ENCODE measurements at places on chromosomes 1 and 21. TPM values are rescaled to one million over a fixed set of nuclear protein-coding genes. Genes with fewer than 3 reads are reported as not detected.

Gene PLXNA2
- total RNA-seq: 10.2 TPM

Gene PSMG1
- total RNA-seq: 29.0 TPM

Gene DMBX1
- 0.79 TPM for total RNA-seq

Gene TSSK3
- 3.9 TPM for total RNA-seq

Gene LAMC1
- 121 TPM for total RNA-seq

Gene CEP350
- total RNA-seq: 27.0 TPM

Gene F3
- total RNA-seq: 434 TPM

Gene EPHA2
- 65.8 TPM for total RNA-seq

DNA sequence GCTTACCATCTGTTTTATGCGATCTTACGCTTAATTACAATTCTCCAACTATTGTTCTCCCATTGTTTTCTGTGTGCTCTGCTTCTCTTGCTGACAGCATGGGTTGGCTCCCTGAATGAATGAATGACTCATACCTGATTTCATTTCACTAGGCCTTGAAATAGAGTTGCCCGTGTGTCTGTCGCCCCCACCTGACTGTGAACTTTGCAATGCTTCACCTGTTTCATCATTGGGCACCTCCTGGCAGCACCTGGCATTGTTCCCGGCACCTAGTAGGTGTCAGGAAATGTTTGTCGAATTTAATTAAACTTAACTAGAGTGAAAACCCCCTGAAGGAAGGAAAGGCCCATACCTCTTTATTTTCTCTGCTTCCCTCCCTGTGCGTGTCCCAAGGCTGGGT is 120.5 kb upstream of the KLHDC7A start:
- DNase-seq: no peak

DNA sequence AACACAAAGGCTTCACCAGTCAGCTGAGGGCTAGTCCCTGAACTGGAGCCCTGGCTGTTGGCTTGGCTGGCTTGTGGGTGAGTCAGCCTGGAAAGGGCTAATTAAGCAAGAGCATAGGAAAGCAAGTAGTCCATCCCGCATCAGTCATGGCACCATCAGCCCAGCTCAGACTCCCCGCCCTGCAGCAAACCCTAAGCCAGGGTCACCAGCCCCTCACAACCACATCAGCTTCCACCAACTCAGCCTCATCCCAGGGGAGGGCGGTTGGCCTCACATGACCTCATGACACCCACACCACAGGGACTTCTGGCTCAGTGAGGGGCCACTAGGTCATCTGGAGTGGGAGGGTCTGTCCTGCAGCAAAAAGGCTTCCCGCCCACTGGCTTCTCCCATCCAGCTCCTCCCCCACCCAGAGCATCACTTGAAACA is 7.0 kb upstream of the SPATC1L start:
- DNase-seq: peak; percentile 48

GRCh38 chr1:186574926-186575325 is 105.3 kb downstream of the PTGS2 start:
- no peak for DNase-seq

DNA sequence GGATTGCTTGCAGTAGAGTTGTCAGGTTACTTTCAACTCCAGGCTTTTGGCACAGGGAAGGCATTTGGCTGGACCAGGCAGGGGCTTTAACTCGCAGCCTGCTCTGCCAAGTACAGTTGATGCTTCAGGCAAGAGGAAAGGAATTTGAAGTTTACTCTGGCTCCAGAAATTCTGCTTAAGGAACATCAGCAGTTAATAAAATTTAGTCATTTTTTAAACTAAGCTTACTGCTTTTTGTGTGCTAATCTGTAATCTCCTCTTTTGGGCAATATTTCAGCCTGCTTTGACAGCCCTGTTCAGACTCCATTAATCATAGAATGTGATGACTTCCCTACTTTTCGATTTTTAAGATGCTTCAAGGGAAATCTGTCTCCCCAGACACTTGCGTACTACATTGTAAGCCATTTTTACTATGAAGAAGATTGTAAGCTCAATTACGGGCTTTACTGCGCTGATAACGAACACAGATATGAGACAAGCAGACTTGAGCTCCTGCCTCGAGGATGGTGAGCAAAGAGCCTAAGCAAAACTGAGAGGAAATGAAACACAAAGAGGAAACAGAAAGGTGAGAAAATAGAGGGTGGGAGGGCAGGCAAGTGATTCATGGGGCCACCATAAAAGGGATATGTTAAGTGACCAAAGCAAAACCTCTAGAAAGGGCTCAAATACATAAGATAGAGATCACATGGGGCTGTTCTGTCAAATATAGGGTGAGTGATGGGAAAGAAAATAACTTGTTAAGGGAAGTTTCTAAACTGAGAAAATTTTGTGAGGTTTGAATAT is 76.6 kb upstream of the VAV3 start:
- DNase-seq: no peak

DNA sequence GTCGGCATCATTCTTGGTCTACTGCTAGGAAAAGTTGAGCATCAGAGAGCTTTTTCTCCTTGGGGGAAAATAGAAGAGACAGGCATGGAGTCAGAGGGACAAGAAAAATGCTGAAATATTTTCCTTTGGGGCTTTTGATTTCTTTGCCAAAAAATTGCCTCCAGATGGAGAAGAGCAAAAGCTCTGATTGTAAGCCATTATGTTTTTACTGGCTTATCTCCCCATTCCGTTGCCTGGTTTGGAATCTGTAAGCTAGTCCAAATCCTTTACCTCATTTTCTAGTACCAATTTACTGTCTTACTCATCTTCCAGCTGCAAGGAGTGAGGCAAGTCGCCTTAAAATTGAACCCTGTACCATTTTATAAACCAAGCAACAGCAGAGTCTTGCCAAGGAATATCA is 23.3 kb upstream of the NBL1 start:
- DNase-seq: no peak

GRCh38 chr1:19445417-19446342 is 39.7 kb downstream of the CAPZB start:
- DNase-seq: peak; percentile 50

GRCh38 chr21:44647222-44647552 is 973 bp downstream of the KRTAP10-11 start:
- DNase-seq: no peak

GRCh38 chr1:191618181-191618580 is 540.1 kb upstream of the RGS18 start:
- no peak for DNase-seq

- no peak for DNase-seq
Measured at GRCh38 chr1:48245106-48245505, 22.6 kb downstream of the SLC5A9 start.

DNA sequence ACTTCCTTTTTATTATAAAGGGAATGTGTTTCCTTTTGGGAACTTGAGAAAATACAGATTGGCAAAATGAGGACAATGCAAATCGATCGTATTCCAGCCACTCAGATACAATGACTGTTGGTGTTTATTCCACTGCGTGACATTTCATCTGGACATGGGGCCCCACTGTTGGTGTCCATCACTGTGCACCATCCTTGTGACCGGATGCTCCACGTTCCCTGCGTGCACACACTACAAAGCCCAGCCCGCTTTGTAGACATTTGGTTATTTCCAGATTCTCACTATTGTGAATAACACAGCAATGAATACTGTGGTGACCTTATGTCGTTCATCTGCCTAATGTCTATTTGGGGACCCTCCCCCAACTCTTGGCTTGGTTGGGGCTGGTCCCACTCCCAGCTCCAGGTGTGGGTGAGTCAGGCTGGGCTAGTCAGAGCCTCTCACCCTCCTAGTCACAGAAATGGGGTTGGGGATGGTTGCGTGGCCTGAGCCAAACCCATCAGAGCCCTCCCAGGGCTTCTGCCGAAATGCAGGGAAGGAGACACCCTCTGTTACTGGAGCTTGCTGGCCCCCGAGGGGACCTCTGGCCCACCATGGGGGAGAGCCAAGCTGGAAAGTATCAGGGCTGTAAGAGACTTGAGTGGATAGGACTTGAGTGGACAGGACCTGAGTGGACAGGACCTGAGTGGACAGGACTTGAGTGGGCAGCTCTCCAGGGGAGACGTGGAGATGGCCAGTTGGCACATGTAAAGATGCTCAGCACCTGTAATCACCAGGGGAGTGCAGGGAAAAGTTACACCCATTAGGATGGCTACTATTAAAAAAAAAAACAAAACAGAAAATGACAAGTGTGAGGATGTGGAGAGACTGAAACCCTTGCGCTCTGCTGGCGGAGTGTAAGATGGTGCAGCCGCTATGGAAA is 57.1 kb upstream of the ADARB1 start:
- no peak for DNase-seq

GRCh38 chr1:187157115-187157514 is 328.4 kb downstream of the PLA2G4A start:
- no peak for DNase-seq

- no peak for DNase-seq
Measured at GRCh38 chr1:41242342-41243078, 404 bp upstream of the SCMH1 start.

DNA sequence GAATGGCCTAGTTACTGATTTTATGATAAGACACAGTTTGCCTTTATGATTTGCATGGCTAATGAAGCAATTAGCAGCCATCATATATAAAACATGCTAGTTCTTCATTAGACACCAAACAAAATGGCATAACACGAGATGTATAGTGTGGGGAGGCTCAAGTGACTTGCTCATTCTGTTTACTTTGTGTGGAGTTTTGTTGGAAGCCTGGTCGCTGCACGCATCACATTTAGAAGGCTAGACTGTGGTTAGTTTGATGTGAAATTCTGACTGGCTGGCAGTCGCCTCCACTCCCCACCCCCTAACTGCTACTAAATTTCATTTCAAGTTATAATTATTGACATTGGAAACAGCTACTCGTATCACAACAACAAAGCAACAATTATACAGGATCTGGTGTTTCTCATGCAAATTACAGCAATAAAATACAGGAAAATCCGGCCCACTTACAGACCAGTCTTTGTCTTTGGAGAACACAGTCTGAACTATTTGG is 356.1 kb downstream of the LMO4 start:
- no peak for DNase-seq

DNA sequence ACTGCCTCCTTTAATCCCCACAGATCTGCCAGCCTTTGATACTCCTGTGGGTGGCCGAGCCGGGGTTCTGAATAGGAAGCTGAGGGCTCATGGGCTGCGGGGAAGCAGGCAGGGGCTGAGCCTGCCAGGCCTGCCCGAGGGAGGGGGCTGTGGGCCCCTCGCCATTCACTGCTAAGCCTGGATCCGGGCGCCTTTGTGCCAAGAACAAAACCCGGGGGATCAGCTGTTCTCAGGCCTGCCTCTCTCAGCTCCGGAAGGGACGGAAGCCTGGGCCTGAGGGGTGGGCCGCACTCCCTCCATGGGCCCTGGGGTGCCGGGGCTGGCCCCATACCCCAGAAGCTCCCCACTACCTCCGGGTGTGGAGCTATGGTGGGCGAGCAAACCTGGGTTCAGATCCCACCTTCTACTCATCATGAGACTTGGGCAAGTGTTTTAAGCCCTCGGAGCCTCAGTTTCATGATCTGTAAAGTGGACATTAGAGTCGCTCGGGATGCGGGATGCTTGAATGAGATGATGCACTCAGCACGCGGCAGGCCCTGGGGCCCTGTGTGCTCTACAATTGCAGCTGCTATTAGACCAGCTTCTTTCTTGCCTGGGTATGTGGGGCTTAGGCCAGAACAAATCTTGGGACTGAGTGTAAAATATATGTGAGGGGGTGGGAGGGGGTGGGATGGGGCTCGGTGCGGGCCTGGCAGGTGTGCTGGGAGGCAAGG is 19.2 kb upstream of the EPHA2 start:
- DNase-seq: no peak

- no peak for DNase-seq
Measured at GRCh38 chr1:221309723-221310122, 430.5 kb downstream of the HLX start.

DNA sequence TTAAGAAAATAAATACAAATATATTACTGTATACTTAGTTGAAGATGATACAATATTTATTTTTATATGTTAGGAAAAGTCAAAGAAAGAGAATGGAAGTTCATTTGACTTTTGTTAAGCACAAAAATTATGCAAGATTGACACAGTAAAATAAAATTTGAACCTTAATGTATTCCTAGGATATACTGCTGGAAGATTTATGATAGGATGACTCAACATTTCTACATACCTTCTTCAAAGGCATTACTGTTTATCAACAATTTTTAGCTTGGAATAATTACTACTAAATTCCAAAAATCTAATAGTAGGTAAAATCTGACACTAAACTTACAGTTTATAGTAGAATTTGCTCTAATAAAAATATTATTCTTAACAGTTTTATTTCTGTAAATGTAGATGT is 257.3 kb upstream of the ADAMTS5 start:
- DNase-seq: no peak

DNA sequence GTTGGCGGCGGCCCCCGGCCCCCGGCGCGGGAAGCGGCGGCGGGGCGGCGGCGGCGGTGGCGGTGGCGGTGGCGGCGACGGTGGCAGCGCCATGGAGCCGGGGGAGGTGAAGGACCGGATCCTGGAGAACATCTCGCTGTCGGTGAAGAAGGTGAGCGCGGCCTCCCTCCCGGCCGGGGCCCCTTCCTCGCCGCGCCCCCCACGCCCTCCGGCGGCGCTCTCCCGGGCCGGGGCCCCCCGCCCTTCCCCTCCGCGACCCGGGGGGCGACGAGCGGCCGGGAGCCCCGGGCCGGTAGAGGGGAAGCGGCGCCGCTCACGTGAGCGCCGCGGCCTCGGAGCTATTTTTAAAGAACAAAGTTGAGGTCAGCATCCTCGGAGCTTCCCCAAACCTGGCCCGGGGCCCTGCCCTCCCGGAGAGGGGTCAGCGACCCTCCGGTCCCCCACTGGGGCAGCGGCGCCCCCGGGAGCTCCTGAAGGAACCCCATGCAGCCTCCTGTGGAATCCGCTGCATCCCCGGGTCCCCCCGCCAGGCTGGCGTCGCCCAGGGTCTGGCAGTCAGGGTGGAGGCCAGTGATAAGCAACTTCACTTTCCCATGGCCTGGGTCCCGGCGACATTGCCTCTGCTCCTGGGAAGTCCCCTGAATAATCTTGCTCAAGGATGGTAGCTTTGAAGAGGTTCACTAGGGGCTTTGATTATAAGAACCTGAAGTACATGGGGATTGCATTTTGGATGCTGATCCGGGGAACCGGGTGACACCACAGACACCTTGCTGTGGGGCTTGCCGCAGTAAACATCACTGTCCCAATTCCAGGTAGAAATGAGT is 560 bp downstream of the PLEKHM2 start:
- no peak for DNase-seq

GRCh38 chr1:106055855-106056254 is 1000.6 kb upstream of the PRMT6 start:
- DNase-seq: no peak

DNA sequence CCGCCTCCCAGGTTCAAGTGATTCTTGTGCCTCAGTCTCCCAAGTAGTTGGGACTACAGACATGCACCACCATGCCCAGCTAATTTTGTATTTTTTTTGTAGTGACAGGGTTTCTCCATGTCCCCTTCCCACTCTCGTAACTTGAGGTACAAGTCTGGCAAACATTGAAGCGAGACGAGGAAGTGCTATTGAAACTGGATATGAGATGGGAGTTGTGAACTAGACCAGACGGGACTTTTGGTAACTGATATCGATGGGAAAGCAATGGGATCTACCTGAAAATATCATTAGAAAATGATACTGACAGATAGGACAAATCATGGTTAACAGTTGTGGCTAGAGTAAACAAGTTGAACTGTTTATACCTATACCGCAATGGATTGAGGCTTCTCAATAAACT is 95.2 kb upstream of the TRABD2B start:
- no peak for DNase-seq

GRCh38 chr1:223802602-223803001 is 43.1 kb downstream of the TP53BP2 start:
- no peak for DNase-seq

- no peak for DNase-seq
Measured at GRCh38 chr1:87370544-87370943, 41.9 kb downstream of the LMO4 start.
